ENCODE measurements at places on chromosomes 1 and 21.

DNA sequence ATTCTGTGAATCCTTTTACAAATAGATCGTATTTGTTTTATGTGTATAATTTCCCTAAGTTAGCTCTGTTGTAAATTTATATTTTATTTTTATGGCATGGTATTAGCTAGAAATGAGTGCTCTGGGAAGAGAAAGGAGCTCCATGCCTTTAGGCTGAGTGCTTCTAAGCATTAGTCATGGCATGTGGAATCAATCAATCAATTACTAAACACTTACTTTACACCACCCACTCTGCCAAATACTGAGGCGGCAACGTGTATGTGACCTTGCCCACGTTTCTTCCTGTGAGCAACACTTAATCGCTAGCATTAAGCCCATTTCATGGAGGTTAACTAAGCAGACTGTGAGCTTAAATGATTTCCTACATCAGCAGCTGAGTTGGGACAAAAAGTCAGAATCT, 7.2 kb upstream of the BECN2 start:
- no peak for DNase-seq

DNA sequence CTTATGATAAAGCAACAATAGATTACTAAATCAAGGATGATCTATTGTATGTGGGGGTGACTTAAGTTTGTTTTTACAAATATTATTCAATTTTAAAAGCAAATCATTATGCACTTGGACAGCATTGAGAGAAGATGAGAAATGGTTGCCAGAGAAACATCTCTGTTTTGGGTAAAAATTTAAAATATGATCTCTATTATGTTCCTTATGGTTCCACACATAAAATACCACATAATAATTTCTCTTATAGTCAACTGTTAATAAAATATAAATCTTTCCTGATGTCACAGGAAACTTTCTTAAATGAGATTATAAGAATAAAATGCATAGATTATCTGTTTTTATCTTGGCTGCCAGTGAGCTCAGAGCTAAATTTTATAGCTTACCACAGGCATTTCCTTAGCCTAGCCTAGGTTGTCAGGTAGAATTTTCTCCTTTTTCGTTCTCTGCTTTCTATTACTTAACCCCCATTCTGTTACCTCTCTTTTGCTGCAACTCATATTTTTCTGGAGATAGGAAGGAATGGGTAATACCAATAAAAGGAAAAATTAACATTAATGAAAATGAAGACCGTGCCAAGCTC, 109.7 kb downstream of the TGFB2 start:
- DNase-seq = no peak

- DNase-seq = no peak
Measured at GRCh38 chr21:36591326-36591970, 107.5 kb upstream of the SIM2 start.

DNA sequence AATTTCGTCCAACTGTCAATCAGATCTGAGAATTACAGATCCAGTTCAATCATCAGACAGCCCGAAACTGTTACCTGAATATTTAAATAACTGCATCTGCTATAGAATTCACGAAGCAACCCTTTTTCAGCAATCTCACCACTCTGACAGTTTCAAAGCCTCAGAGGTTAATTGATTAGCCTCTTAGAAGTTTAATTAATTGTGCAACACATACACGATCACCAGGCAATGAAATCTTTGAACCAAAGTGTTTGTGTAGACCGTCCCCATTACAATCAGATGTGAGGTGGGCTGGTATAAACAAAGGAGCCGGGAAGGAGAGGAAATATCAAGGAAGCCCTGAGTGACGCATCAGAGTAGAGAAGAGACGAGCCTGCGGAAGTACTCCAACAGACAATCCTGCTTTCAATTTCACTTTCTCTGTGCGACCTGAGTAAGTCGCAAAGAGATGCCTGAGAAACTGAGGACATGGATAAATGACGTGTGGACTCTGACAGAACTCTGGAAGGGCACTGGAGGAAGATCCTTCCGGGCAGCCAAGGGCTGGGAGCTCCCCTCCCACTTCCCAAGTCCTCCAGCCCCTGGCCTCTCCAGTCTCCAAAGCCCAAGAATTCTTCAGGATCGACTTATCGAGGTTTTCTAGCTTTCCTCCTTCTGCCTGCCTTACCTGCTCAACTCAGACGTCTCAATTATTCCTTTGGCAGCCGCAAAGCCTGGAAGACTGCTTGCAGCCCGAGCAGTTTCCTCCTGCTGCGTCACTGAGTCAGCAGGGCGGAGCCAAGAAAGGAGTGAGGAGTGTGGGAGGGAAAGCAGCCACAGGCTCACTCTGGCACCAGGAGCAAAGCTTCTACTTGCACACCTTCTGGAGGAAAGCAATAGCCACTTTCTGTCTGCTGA, at the start of gene RNASEL:
RNASEL (minus strand) TSS at position 757 of the 897 bp plus-strand sequence. CDS start 2,450 bp downstream, outside the sequence.
- DNase-seq = peak; percentile 72

- no peak for DNase-seq
Measured at GRCh38 chr1:33424205-33424604, 6.7 kb downstream of the PHC2 start.

GRCh38 chr1:42168391-42168670, 3.8 kb upstream of the GUCA2A start:
- DNase-seq = no peak

GRCh38 chr1:111251570-111251969, 24.1 kb downstream of the CHI3L2 start:
- DNase-seq = no peak

DNA sequence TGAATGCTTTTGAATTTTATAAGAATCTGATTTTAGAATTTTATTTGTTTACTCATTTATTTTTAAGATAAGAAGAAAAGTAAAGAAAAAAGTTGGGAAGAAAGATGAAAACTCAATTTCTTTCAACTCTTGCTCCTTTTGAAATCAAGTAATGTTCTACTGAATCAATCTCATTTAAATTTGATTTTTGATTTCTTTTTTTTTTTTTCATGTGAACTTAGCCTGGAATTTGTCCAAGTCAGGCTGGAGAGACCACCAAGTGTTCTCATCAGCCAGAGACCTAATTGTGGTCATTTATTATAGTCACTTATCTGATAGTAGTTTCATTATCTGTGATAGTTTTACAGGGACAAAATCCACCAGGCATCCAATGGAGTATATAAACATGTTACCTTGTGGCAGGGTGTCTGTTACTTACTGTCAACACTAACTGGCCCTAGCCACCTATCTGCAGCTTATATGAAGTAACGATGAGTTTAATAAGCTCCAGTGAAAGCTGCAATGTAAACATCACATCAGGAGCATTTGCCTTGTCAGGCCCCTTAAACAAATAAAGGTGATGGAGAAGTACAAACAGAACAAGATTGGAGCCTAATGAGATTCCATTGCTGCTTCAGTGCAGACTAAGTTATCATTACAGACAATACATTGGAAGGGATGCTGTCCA, 39.2 kb downstream of the HLX start:
- DNase-seq = peak; percentile 38

- no peak for DNase-seq
Measured at GRCh38 chr1:235757587-235758096, 108.1 kb upstream of the GNG4 start.

DNA sequence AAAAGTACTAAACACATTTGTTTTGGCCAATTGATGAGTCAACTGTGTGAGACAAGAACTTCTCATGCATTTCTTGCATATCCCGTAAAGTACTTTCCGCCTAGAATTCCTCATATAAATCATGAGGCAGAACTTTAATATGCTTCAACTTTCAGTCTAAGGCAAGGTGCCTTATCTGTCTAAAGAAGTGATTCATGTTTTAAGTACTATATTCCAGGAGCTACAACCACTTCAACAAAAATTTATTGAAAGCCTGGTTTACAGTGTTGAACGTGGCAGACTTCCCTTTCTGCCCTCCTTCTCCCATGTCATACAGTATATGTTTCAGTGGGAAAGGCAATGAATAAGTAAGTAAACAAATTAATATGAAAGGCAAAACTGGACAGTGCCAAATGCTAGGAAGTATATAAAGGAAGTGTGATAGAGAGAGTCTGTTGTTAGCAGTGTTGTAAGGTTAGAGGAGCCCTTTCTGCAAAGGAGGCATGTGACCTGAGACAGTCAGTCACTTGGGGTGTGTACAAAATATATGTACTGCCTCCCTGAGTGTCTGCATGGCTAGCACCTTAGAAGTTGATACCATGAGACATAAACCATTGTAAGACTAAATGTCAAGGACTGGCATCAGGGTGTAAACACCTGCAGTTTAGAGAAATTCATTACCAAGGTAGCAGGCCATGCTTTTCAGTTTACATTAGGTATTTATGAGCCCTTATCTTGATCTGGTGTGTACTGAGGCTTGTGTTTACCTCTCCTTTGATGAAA, 362.2 kb downstream of the SRGAP2C start:
- no peak for DNase-seq

DNA sequence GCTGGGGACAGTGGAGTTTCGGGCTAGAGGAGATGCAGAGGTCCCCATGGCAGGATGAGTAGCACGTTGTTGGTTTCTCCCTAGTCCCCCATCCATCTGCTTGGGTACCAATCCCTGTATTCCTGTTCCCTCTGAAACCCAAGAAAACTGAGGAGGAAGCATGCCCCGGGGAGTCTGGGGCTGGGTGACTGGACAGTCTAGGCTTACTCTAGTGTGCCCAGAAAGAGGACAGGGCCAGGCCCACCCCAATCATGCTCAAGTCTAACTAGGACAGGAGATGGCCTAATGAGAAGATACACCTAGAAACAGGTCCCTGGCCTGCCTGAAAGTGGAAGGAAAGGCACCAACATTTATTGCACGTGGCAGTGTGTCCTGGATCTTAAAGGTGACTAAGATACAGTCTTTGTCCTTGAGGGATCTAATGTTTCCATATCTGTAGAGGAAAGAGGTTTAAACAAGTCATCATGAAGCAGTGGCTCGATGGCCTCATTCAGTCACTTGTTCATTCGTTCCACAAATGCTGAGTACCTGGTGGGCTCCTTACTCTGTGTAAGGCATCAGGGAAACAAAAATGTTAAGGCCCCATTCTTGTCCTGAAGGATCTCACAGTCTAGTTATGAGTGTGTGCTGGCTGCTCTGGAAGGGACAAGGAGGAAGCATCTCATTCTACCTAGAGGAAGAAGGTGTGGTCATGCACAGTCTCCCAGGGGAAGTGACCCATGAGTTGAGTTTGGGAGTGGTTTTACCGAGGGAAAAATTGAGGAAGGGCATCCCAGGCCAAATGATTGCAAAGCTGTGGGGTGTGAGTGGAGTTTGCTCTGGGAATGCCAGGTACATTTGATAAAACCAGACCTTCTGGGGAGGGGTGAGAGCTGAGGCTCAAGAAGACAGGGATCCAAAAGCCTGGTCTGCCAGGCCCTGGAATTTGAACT, 10.0 kb downstream of the CDK18 start:
- no peak for DNase-seq

GRCh38 chr1:239655023-239655422, 268.7 kb downstream of the CHRM3 start:
- no peak for DNase-seq

DNA sequence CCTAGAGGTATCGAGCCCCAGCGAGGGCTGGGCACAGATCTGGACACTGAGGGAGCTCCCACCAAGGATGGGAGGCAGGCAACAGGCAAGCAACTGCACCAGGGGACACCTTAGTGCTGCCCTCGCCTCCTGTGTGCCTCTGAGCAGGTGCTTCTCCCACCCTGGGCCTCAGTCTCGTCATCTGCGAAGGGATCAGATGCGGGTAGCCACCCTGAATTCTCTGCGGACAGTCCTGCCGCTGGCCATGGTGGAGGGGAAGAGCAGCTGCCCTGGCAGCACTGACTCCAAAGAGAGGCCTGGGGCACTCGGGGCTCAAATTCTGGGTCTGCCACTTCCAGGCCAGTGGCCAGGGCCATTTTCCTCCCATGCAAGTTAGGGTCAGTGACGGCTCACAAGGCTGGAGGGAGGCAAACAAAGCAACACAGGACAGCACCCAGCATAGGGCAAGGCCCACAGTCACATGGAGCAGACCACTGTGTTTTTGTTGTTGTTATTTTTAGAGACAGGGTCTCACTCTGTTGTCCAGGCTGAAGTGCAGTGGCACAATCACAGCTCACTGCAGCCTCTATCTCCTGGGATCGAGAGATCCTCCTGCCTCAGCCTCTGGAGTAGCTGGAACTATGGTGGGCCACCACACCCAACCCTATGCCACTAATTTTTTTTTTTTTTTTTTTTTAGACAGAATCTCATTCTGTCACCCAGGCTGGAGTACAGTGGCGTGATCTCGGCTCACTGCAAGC, 7.1 kb upstream of the SDC3 start:
- no peak for DNase-seq

GRCh38 chr1:219566951-219567947, 45.7 kb downstream of the ZC3H11B start:
- DNase-seq = peak; percentile 27

DNA sequence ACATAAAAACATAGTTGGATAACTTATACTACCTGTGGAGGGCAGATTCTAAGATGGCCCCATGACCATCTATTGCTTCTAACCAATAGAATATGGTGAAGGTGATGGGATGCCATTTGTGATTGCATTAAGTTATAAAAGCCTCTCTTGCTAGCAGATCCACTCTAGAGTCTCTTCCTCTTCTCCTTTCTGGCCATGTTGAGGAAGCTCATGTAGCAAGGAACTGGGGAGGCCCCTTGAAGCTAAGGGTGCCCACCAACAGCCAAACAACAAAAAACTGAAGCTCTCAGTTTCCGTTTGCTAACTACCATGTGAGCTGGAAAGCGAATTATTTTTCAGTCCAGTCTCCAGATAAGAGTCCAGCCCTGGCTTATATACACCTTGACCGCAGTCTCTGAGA, 16.0 kb upstream of the AGO1 start:
- no peak for DNase-seq

DNA sequence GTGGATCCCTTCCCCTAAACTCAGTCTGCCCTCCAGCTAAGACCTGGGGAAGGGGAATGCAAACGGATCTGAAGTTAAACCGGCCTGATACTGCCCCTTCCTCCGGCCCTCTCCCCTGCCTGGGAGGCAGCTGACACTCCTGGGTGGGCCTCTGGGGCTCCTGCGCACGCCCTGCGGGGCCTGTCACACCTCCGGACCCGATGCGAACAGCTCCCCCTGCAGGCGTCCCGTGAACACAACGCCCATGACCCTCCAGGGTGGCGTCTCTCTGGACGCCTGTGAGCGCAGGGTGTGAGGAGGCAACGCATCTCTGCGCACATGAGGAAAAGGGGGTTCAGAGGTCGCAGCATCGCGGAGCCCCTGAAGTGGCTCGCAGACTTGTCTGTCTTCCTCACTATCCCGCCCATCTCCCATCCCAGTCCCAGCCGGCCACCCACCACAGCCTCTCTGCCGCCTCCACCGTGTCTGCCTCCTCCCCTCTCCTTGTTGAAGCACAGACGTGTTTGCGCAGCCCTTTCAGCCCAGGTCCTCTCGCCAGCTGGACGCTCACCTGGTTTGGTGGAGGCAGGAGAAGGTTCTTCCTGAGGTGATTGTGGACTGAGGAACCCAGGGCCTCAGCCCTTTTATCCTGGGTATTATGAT, 421 bp upstream of the LCE3A start:
- peak; percentile 69 for DNase-seq

Measured in HEK293T (cell line).